NCI-H1105 (cell line): ENCODE measurements at places on chromosomes 2 and 18.

DNA sequence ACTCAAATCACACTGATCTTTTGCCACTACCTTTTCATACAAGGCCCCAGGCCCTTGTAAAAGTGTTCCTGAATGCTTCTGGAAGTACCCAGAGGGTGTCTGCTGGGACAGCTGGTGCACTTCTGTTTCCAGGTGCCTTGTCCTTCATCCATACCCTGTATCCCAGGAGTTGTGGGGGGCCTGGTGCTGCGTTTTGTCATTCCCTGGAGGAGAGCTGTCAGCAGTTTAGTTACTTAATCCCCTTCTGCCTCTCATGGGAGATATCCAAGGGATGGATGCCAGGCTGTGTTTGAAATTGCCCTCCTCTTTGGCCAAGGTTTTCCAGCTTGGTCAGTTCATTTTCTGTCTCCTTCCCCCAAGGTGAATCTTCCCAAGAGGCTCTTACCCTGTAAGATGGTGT is 158.3 kb downstream of the WDSUB1 start:
- no peak for DNase-seq

GRCh38 chr2:73291461-73292315 is 1.7 kb downstream of the EGR4 start:
- peak; percentile 11 for DNase-seq

GRCh38 chr2:197130318-197130717 is 180.3 kb downstream of the ANKRD44 start:
- no peak for DNase-seq

- no peak for DNase-seq
Measured at GRCh38 chr18:59498506-59499086, 139.5 kb upstream of the LMAN1 start.

- no peak for DNase-seq
Measured at GRCh38 chr2:231111987-231112386, 12.9 kb downstream of the HTR2B start.

- no peak for DNase-seq
Measured at GRCh38 chr2:183215917-183216316, 91.7 kb downstream of the NUP35 start.

- DNase-seq, result no peak
Measured at GRCh38 chr2:8004250-8004681, 677.6 kb upstream of the ID2 start.

DNA sequence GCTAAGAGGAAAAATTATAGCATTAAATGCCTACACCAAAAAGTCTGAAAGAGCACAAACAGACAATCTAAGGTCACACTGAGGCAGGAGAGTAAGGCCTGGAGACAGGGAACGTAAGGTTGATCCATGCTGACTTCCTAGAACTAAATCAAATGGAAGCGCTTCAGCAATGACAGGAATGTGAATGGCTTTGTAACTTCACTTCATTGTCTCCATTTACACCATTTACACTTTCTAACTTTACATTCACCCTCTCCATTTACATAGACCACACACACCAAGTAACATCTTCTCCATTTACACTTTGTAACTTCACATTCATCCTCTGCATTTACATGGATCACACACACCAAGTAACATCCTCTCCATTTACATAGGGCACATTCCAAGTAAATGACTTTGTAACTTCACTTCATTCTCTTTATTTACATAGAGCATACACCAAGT is 103.1 kb upstream of the SPATS2L start:
- DNase-seq, result no peak

DNA sequence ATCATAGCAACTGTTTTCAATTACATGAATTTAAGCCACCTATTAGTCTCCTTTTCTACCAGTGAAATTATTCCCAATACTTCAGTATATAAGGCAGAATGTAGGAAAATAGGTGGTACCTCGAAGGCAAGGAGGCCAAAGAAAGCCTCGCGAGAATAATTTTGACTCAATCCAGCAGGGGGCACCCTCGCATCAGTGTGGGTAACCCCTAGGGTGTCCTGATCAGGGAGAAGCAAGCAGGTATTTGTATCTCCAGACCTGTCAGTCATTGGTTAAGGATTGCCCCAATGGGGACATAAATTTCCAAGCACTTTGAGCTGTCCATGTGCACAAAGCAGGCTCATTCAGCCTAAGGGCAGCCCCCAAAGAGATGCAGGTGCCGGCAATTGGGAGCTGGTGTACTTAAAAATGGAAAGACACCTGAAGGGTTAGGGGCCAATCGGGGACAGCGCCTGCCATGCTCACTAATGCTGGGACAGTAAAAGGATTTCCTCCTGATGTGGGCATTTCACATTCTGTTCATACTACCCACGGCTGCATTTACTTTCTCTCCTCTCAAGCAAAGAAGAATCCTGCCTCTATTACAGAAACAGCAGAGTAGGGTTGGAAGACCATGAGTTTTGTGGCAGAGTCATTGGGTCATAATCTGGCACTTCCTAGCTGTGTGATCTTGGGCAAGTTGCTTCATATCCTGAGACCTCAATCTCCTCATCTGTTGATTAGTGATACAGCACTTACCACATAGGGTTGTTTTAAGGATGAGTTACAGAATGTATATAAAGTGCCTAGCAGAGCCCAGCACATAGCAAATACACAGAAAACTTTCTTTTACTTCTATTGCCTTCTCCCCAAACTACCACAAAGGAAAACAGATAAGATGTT is 136.1 kb downstream of the ICOS start:
- DNase-seq, result no peak

- DNase-seq, result no peak
Measured at GRCh38 chr2:97657986-97658690, 5.7 kb downstream of the ACTR1B start.

DNA sequence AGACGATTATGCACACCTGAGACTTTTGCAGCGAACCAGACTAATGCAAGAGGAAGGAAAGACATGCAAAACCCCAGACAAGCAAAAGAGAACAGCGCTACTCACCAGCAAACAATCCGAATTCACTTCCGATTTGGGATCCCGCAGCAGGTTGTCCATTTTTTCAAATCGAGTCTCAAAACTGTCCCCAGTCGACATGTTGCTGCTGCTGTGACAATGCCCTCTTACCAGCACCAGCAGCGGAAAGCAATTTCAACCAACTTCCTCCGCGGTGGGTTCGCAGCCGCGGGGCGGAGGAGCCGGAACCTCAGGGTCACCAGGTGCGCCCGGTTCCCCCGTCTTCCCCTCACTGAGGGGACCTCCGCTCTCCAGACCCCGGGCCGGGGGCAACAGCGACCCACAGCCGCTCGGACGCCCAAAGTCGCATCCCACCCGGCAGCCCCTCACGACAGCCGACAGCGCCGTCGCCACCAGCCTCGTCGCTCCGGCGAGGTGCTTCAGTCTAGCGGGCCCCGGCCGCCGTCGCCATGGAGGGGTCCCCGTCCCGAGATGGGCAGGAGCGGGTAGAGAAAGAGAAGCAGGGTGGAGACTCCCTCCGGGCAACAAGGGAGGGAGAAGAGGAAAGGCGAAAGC is 784 bp downstream of the ROCK1 start:
- DNase-seq, result peak; percentile 48

DNA sequence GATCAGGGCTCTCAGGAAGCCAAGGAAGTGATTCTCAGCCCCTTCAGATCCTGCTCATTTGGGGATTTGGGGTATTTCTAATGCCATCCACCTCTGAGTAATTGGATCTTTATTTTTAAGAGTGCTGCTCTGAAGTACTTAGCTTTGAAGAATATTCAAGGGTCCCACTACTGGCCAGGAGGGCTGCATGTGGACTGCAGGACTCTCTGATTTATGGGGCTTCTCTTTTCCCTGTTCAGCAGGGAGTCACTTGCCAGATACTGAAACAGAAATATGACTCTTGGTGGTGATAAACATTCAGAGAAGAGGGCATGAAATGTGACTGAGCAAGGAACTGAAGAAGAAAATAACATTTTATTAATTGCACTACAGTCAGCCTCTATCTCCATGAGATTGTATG is 138.5 kb downstream of the MTX2 start:
- DNase-seq, result no peak

DNA sequence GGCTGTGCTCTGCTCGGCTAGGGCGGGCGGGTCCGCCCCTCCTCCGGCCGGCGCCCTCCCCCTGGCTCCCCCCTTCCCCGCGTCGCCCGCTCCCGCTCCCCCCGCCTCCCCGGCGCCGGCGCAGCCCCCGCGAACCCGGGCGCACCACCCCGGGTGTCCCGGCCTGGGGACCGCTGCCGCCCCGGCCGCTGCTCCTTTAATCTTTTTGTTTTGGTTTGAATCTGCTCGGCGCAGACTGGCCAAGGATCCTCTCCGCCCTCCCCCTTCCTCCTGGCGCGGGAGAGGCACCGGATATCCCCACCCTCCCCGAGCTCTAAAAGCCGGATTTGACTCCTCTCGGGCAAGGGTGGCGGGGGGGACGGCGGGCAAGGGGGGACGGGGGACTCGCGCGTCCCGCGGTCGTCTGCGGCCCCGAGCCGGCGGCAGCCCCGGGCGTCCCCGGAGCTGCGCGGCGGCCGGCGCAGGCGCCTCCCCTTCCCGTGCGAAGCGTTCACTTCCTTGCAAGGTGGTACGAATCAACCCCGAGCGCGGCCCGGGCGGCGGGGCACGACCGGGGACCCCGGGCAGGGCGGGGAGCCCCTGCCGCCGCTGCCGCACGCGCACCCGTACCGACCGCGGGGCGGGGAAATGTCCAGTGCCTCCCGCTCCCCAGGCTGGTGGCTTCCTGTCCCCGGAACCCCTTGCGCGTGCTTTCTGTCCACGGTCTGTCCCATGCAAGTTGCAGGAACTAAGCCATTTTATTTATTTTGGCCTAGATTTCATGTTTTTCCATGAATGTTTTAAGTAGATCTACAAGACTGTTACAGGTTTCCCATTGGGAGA is at the start of gene PTGR3:
Gene PTGR3, minus strand, starts transcription at position 11 of the 822 bp plus-strand sequence. CDS start 81 bp downstream, outside the sequence.
- DNase-seq, result peak; percentile 80

DNA sequence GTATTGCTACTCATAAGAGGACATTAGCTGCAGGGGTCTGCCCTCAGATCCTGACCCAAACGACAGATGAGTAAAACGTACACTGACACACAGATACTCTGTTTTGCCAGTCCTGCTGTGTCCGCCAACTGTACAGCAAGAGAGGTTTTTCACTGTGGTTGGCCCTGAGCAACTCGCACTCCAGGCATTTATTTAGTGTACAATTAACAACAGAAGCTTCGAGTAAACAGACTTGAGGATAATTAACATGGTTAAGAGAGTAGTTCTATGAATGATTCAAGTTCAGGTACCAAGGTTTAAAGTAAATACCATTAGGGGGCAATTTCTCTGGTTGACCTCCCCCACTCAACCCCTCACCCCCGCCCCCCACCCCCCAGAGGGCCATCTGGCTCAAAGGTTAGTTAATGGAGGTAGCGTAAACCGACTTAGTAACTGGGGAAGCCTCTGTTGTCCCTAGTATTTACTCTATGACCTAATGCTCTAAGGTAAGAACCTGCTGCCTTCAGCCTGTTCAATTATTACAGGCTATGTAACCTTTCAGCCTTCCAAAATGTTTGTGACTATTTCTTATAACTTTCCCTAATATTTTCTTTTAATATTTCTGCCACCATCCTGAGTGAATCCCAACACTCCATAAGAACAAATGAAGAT is 103.9 kb upstream of the XIRP2 start:
- peak; percentile 32 for DNase-seq

DNA sequence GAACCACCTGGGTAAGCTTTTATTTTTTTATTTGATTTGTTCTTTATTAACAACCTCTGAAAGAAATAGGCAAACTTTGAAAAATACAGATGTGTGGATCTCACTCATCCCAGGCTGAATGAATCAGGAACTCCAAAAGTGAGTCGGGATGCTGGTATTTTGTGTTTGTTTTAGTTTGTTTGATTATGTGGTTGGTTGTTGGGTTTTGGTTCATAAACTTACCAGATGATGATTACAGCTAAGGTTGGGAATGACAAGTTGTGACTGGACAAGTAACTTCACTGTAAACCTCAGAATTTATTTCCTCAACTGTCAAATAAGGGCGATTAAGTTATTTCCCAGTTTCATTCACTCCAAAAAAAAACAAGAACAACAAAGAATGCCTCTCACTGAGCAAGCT is 80.5 kb upstream of the KIF5C start:
- no peak for DNase-seq

DNA sequence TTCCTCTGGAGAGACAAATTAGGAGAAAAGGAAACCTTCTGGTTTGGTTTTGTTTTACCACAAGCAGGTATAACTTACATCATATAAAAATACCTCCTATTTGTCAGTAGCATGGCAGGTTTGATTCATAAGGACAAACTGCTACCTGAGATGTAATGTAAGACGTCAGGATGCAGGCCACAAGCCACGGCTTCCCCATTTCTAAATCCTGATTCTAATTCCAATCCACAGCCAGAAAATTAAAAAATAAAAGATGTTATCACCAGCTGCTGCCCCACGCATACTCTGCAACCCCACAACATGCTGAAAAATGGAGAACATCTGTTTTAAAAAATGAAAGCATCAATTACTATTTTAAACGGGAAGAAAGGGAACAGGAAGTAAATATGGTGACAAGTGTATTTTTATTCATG is 197.6 kb downstream of the BCL11A start:
- DNase-seq, result no peak

DNA sequence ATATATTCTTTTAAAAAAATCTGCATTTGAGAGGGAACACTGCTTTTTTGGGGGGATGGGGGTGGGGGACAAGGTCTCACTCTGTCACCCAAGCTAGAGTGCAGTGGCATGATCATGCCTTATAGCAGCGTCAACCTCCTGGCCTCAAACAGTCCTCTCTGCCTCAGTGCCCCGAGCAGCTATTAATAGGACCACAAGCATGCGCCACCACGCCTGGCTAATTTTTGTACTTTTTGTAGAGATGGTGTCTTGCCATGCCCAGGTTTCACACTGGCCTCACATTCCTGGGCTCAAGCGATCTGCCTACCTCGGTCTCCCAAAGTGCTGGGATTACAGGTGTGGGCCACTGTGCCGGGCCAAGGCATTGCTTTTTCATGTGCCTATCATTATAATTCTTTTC is 154.2 kb downstream of the ATAD2B start:
- no peak for DNase-seq

DNA sequence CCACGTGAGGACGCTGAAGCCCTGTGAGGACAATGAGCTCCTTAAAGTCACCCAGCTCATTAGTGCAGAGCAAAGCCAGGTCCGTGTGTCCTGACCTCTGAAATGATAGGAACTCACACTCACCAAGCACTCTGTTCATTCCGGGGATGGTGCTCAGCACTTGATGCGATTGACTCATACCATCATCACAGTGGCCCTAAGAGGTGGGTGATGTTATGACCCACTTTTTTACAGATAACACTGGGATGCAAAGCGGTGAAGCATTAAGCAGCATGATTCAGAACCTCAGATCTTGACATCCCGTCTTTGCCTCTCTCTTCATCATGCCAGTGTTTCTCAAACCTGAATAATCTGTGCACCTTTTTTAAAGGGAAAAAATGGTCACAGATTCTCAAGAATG is 234.8 kb downstream of the ALPK2 start:
- DNase-seq, result no peak

- no peak for DNase-seq
Measured at GRCh38 chr2:222842491-222843174, 18.2 kb upstream of the ACSL3 start.

- no peak for DNase-seq
Measured at GRCh38 chr2:64423303-64423702, 30.7 kb upstream of the LGALSL start.

- DNase-seq, result no peak
Measured at GRCh38 chr2:16664809-16665747, 556 bp downstream of the CYRIA start.

GRCh38 chr18:9681217-9681616 is 26.9 kb upstream of the RAB31 start:
- no peak for DNase-seq

- DNase-seq, result no peak
Measured at GRCh38 chr2:225008935-225009334, 33.3 kb downstream of the DOCK10 start.

GRCh38 chr2:181670632-181671031 is 9.7 kb downstream of the NEUROD1 start:
- DNase-seq, result no peak
